Stimulated activated CD8-positive, alpha-beta memory T cell treated with anti-CD3 and anti-CD28 coated beads, Interleukin-4, amount 100 ng/mL, for 24 hours (primary cell): ENCODE measurements at places on chromosomes 1 and 21.

DNA sequence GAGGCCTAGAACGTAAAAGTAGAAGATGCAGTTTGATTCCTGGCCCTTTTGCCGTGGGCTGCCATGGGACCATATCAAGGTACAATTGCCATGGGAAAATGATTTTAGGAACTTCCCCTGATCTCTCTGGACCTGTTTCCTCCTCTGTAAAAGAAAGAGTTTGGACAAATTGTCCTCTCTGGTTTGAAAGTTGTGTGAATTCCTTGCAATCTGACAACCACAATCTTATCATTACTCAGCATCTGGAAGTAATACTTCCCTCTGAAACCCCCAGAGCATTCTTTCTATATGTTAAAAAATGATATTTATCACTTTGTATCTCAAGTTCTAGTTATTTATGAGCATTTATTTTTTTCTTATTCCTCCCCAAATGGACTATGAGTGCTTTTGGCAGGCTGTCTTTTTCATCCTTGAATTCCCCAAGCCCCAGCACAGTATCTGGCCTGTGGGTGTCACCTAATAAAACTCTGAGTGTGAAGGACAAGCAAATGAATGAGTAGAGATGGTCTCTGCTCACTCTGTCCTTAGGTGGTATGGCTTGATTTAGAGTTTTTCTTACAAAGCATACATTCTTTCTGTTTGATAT lies 181.1 kb downstream of the DYRK1A start:
- no peak for DNase-seq

GRCh38 chr1:6646499-6647148 lies 22.0 kb downstream of the THAP3 start:
- no peak for DNase-seq

- no peak for DNase-seq
These were observed 32.6 kb downstream of the PIGM start for GRCh38 chr1:159999204-159999603.

DNA sequence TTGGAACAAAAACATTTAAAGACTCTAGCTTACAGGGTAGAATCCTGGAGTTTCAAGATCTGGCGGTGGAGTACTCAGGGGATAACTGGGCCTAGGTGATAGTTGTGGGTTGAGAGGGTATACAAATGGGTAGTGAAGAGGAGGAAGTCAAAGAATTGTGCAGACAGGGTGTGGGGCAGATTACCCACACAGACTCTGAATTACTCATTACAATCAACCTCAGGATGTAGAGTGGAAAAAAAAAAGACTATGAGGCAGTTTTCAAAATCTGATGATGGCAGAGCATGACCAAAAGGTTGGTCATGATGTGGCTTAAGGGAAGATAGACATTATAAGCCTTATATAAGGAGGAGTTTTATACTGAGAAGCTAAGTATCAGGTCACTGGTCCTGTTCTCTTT lies 44.1 kb upstream of the GLIS1 start:
- DNase-seq, result no peak

DNA sequence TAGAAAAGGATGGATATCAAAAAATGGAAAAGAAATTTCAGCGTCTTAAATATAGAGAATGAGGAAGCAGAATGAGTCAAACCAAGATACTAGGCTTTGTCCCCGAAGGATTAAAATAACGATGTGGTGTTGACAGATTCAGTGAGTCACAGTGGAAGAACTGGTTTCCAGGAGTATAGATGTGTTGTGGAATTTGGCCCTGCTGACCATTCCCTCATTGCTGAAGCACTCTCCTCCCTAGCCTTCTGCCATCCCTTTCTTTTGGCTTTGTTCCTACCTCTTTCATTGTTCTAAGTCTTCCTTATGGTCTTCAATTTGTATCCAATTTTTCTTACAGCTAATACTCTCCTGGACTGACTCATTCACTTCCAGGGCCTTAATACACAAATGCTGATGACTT lies 23.1 kb upstream of the USP25 start:
- no peak for DNase-seq

- no peak for DNase-seq
These were observed 95.0 kb upstream of the C1orf105 start for GRCh38 chr1:172325531-172325930.

- DNase-seq, result no peak
These were observed 81.4 kb downstream of the TRABD2B start for GRCh38 chr1:47915677-47916353.

GRCh38 chr1:216045400-216045799 lies 377.8 kb downstream of the USH2A start:
- no peak for DNase-seq

DNA sequence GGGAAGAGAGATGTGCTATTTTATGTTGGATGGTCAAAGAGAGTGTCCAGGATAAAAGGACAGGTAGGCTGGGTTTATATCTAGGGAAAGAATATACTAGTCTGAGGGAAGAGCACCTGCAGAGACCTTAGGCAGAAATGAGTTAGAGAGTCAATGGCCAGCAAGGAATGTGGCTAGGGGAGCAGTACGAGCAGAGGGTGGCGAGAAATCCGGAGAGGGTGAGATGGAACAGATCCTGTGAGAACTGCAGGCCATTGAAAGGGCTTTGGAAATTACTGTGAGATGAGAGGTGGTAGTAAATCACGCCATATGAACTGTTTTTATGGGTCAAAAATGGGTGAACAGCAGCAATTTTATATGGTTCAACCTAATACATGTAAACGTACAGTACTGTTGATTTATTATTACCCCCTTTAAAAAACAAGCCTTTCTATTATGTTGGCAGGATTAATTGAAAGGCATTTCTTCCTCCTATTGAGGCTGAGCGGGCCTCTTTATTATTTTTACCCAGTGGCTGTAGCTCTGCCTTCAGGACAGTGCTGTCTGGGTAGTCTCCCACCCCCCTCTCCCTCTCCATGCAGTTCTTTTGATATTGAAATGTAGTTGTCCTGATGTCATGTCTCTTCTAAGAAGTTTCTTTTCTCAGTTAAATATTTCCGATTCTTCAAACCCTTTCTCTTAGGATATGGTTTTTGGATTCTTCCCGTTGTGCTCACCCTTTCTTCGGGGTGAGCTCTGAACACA lies 75.2 kb upstream of the CD1D start:
- no peak for DNase-seq

DNA sequence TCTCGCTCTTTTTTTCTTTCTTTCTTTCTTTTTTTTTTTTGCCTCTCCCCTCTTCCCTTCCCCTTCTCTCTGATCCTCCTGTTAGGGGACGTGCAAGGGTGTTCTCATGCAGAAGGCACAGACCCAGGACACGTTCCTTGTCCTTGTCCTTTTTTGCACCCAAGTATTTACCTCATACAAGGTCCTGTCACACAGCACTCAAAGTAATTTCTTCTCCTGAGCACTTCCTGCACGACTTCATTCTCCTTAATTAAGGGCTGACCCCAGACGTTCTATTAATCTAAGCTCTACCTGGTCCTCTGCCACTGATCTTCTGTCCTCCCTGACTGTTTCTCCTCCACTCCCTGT lies 424 bp upstream of the PCNX2 start:
- no peak for DNase-seq

GRCh38 chr1:56968878-56969495 lies 3.2 kb upstream of the C8B start:
- no peak for DNase-seq

DNA sequence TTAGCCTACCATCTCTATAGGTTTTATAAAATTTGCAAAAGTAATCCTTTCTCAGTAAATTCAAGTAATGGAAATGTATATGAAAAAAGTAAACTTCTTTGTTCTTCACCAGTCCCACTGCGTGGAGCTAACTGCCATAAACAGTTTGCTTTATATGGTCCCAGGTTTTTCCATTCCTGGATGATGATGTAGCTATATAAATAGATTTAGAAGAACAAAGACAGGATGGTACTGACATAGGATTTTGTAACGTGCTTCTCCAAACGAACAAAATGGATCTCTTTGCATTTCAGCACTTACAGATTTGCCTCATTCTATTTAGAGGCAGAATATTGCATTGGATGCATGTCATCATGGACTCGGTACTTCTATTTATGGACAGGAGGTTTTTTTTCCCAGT lies 57.3 kb downstream of the SMYD2 start:
- no peak for DNase-seq

DNA sequence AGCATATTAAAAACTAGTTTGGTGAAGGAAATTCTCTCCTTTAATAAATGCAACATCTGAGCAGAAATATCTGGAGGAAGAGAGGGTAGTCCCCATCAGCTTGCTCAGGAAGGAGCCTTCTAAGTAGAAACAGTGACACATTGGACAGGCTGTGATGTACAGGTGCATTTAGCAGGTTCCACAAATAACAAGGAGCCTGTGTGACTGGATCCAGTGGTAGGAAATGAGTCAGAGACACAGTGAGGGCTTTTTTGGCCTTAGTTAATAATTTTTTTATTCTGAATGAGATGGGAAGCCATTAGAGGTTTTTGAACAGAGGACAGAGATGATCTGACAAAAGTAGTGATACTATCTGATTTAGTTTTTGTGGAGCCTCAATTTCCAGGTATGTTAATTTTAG lies 738.9 kb upstream of the PTBP2 start:
- DNase-seq, result no peak

GRCh38 chr1:91567583-91567982 lies 66.9 kb downstream of the CDC7 start:
- no peak for DNase-seq

- DNase-seq, result no peak
These were observed at the start of gene KIAA0319L for GRCh38 chr1:35557118-35557610. Gene KIAA0319L, minus strand, starts transcription at chr1:35557403. Its CDS starts 2,912 bp downstream, at chr1:35554491.

DNA sequence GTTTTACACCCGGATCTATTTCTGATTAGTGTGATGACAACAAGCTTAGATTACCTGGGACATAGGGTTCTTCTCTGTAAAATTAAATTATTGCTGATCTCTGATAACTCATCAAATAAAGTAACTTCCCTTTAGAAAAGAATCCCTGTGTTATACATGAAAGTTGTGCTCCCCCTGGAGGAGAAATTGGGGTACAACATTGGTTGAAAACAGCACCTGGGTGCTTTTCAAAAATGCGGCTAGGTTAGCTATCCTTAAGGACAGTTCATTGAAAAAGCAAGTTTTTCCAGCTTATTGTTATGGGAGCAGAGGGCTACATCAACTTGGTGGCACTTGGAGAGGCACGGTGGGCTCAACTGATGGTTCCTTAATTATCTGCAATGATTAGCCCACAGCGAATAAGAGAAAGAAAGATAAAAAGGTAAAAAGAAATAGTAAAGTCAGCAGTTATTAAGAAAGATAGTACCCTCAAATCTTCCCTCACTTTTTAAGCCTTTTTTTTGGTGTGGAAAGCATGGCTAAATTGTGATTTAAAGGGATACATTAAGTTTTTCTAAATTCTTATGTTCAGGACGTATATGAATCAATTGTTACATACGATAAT lies 97.8 kb downstream of the FMN2 start:
- DNase-seq, result no peak

DNA sequence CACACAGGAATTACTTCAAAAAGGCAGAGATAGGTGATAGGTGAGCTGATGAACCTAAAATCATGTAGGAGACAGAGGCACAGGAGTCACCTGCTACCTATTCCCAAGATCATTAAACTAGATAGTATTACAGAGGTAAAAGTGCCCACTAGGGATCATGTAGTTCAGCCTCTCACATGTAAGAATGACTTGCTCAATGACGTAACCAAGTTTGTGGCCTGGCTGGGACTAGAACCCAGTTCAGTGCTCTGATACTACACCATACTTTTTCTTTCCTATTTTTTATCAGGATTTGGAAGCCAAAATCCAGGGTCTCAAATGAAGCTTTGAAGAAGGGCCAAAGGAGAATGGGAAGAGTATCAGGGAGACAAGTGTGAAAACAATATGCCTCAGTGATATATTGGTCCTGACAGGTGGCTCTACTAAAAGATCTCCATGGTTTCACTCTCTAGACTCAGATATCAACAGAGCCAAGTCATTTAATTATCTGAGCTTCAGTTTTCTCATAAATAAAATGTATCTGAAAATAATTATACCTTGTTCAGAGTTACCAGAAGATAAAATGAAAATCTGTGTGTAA lies 87.3 kb upstream of the SLFNL1 start:
- no peak for DNase-seq

DNA sequence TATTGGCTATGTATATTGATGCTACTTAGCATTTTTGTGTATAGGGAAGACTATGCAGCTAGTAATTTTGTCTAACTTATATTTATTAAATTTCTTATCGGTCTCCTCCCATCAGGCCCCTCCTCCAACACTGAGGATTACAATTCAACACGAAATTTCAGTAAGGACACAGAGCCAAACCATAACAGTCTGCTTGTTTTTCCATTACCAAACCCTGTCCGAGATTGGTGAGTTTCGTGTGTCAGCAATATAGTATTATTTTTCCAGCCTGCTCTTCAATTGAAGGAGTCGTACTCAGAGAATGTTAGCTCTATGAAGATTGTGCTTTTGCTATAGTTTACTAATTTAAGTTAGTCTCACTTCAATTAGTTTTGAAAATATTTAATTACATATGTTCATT lies 1495.3 kb downstream of the MRPL39 start:
- no peak for DNase-seq

GRCh38 chr1:161285113-161285512 lies 24.7 kb downstream of the MPZ start:
- no peak for DNase-seq

DNA sequence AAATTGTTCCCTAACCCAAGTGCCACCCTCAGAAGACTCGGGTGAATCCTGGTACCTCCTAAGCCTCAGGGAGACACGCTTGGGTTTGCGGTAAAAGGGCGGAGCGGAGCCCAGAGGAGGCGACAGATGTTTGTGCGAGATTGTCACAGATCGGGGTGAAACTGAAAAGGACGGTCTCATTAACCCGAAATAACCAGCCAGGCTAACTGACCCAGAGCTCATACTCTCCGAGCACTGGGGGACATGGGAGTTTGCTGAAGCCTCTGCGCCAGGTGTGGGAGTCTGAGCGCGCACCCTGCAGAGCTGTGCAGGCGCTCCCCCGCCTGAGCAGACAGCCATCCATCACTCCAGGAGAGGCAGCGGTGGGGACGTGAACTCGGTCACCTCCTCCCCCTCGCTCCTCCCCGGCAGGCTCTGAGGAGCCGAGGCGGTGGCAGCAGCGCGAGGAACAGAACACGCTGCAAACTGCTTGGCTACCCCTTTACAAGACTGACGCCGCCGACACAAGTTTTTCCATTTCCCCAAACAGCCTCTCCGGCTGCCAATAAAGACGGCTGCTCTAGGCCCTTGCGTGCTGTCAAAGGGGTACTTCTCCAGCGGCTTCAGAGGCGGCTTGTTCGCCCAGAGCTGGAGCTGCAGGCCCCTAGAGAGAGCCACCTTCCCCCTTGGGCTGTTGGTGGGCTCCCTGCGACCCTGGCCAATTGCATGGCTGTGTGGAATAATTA lies 43.5 kb downstream of the RRAGC start:
- no peak for DNase-seq

GRCh38 chr1:225876900-225877510 lies 5.2 kb downstream of the TMEM63A start:
- no peak for DNase-seq

DNA sequence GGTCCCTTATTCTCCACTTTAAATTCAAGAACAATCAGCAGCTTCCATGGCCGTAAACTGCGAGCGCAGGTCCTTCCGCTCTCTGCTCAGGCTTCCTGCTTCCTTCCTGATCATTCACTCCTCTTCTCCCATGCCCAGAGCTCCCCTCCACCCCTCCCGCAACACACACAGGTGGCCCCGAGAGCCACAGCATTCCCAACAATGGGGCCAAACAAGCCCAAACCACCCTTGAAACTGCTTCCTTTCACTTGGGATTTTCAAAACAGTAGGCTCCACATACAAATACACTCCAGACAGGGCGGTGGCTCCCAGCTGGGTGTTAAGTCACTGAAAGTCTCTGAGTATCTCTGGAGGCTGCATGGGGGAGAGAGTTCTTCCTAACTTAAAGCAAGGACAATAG lies 11.4 kb downstream of the FAM89A start:
- no peak for DNase-seq

GRCh38 chr1:209586221-209586740 lies 2.8 kb downstream of the CAMK1G start:
- no peak for DNase-seq
